ENCODE measurements at places on chromosomes 2 and 18.

- DNase-seq: no peak
These were observed 62.2 kb downstream of the KIAA2012 start for GRCh38 chr2:202135091-202135874.

GRCh38 chr2:228549441-228550007, 368.0 kb upstream of the SPHKAP start:
- DNase-seq: no peak

DNA sequence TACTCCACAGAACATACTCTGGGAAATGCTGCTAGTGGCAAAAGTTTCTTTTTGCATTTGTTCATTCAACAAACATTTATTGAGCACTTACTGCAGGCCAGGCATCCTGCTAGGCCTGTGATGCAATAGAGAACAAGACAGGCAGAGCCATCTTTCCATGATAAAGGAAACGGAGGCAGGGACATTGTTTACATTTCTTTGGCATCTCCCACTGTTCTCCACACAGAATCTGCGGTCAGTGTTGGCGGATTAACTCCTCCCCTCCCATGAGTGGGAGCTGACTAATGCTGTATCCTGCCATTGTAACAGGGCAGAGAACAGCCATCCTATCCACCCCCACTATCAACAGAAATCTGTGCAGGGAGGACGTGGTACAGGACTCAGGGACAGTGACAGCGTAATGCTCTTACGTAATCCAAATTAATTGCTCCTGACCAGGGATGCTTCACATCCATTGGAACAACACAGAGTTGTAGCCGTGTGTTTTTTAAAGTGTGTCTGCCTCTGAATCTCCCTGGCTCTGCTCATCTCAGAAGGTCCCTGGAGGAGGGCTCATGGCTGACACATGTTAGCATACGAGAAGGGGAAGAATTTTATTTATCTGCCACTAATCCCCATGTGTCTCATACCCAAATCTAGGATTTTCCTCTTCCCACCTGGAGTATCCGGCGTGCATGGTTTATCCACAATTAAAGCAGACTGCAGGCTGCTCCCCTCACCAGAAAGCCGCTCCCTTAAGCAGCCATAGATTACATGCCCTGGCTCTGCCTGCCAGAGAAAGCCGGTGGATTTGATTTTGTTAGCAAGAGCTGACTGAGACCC, 32.3 kb downstream of the STEAP3 start:
- no peak for DNase-seq

DNA sequence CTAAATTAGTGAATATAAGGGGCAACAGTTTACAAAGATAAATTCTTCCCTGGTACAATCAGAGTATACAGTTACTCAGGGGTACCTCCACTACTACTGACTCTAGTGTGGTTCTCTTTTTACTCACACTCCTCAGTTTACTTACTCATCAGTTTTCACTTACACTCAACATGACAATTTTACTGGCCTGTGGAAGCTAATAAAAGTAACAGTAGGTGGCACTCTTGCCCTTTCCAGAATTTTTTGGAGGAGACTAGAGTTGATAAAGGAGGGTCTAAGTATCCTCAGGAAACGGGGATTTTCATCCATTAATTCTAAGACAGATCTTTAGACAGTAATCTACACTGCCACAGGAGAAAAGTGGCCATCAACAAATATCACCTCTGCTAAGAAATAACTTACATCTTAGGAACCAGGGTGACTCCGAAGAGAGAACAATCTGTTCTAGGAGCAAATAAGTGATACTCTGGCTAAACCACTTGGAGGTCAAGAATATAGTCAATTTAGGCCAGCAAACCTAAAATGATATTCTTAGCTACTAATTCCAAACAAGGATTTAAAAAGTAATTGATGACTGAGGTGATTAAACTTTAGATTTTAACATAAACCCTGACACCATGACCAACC, 61.3 kb downstream of the ATL2 start:
- DNase-seq: no peak

- DNase-seq: no peak
These were observed 21.9 kb upstream of the PPP1CB start for GRCh38 chr2:28729698-28730097.

- DNase-seq: no peak
These were observed 39.7 kb upstream of the MMADHC start for GRCh38 chr2:149627111-149627801.

GRCh38 chr2:203709416-203710040, 3.1 kb downstream of the CD28 start:
- no peak for DNase-seq

- DNase-seq: no peak
These were observed 290.9 kb upstream of the HDAC4 start for GRCh38 chr2:239691720-239692119.

DNA sequence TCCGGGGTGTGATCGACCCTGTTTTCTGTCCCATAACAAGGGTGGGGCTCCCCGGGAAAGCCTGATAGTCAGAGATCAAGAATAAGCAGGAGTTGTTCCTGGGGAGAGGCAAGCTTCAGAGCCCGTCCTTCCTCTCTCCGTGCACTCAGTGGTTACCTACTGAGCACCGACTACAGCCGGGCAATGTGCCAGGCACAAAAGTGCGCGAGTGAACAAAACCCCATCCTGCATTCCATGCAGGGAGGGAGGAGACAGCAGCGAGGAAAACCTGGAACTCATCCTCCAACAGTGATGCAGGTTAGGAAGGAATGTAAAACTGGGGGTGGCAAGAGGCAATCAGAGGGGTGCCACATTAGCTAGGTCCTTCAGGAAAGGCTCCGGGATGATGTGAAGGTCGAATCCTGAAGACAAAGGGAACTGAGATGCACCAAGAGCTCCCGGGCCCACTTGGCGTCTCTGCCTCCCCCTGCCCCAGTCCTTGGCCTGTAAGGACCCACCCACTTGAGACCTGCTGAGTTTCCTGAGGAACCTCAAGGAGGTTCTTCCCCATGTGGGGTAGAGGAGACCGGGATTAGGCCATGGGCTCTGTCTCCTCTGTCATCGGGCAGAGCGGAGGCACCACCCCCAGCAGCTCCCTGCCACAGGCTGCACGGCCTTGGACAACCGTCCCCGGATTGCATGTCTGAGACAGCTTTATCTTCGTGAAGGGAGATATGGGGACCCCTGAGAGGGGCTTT, 198.2 kb downstream of the NDUFA10 start:
- no peak for DNase-seq

DNA sequence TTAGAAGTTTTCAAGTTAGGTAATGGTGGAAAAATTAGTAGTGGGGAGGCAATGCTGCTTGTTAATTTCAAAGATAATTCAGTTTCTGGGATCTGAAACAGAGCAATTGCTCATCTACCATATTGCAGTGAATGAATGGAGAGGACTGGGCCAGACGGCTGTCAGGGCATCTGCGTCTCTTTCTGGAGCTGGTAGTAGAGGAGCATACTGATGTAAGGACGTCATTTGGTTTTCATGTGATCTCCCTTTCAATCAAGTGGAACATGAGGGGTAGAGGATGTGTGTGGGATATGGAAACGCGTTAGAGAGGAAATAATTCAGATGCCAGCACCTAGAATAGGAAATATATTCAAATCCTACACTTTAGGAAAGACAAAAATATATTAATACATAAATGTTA, 490.3 kb downstream of the ADCYAP1 start:
- DNase-seq: no peak

DNA sequence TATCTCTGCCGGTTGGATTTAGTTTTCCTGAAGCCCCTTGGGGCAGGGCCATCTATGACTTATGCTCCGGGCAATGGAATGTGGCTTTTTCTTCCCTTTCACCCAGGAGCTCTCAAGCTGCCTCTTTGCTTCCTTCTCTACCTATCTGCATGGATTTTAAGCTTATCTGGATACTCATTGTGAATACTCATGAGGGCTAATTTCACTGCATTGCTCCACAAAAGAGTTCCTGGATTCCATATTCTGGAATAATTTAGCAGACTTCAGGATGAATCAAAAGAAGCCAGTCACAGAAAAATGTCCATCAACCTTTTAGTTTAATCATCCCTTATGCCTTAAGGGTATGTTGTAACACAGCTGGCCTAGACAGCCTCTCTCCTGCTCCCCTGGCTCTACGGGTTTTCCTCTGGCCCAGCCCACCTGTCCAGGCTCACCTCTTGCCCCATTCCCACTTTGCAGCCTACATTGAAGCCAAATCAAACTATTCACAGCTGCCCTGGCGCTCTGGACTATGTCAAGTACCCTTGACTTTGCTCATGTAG, 122.8 kb upstream of the RMDN2 start:
- DNase-seq: no peak

GRCh38 chr2:231123362-231123898, 1.4 kb downstream of the HTR2B start:
- DNase-seq: no peak

- no peak for DNase-seq
These were observed 1.7 kb upstream of the MLPH start for GRCh38 chr2:237485304-237485703.

GRCh38 chr18:57008001-57008686, 138.7 kb upstream of the BOD1L2 start:
- DNase-seq: no peak

Measured in stimulated activated CD4-positive, alpha-beta T cell treated with anti-CD3 and anti-CD28 coated beads, Interleukin-1b, Interleukin-23, amount 100 ng/mL, for 24 hours (primary cell).